ENCODE measurements at places on chromosomes 13 and 19. TPM values are rescaled to one million over a fixed set of nuclear protein-coding genes. Genes with fewer than 3 reads are reported as not detected.

GRCh38 chr19:5818594-5818993 lies 13.7 kb downstream of the NRTN start:
- DNase-seq, result no peak

GRCh38 chr13:107900775-107901174 lies 314.6 kb downstream of the LIG4 start:
- no peak for DNase-seq

DNA sequence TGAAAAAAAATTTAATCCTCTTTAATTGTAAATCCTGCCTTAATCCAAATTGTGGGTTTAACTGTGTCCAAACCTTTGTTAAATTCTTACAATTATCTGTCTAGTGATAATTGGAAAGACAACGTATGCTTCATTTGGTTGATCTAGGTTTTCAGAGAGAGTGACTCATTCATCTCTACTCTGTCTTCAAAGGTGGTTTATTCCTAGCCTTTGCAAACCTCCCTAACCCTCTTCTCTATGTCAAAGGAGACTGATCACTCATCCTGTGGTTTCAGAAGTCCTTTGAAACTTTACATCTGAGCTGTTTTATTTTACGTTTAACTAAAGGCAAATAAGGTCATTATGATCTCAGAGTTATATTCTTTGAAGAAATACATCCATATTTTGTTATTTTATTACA lies 8.8 kb upstream of the OXGR1 start:
- no peak for DNase-seq

- no peak for DNase-seq
Measured at GRCh38 chr19:2865334-2866100, 1.6 kb upstream of the ZNF556 start.

DNA sequence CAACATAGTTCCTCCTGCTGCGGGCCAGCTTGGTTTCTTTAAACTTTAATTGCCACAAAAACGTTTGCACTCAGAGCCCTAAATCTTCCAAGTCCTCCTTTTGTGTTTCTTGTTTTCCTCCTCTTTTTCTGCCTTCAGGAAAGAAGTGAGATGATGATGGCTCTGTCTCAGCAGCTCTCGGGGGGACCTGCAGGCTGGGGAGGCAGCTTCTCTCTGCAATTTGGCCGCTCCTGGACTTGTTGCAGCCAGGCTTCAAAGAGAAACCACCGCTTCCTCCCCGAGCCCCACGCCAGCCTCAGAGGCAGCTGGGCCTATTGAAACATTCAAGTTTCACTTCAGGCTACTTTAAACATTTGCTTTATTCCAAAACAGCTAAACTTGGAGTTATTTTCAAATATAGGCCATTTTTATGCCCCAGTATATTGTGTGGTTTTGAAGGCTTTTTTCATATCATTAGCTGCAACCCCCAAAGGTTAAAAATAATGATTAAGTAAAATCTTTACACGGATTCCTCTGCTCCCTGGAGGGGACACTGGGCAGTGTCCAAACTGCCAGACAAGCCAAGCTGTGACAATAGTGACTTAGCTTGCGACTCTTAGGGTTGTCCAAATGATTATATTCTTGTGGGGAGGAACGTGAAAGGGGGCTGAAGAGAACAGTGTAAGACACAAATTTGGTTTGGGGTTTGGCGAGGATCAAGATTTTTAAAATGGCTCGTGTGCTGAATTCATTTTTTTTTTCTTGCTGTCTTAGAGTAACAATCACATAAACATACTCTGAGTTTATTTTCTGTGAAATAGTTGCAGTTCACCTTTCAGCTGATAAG lies 330.8 kb downstream of the DLEU7 start:
- DNase-seq, result no peak

Gene ONECUT3
- 5.9 TPM for total RNA-seq

GRCh38 chr19:6164906-6165531 lies 29.6 kb downstream of the ACSBG2 start:
- no peak for DNase-seq
